ENCODE measurements at places on chromosomes 11 and 22.

DNA sequence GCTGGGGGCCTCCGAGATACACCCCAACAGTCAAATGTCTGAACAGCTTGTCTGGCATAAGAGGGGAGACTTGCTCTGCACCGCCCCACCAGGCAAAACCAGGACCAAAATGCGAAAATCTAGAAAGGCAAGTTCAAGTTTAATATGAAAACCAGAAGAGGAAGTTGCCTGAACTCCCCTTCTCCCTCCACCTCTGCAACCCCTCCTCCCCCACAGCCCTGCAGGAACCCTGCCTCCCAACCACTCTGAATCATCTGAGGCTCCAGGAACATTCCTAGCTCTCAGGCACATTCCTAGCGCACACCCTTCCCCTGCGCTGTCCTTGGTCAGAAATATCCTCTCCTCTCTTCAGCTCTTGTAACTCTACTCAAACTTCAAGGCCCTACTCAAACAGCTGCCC is 36.7 kb downstream of the ISX start:
- no peak for DNase-seq

- DNase-seq: no peak
Observed at GRCh38 chr11:70077411-70078094, 564 bp upstream of the ANO1 start.

DNA sequence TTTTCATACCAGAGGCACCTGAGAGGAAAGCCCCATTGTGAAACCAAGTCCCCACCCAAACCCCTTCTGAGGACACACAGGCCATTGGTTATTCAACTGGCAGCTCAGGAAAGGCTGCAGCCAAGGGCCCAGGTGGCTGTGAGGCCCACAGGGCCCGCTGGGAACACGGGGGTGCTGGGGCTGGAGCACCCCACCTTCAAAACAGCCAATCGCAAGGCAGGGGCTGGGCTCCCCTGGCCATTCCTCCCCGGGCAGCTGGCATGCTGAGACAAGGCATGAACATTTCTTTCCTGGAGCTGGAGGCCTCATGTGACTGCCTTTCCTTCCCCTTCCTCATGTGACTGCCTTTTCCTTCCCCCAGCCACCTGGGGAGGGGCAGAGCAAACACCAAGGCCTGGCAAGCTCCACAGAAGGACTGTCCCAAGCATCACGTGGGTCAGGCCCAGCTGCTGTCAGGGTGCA is 76.9 kb downstream of the PIWIL3 start:
- no peak for DNase-seq

- no peak for DNase-seq
Observed at GRCh38 chr11:35419830-35420333, 524 bp upstream of the SLC1A2 start.

- DNase-seq: no peak
Observed at GRCh38 chr11:27699242-27699925, 871 bp downstream of the BDNF start.

GRCh38 chr11:132728026-132728425 is 804.3 kb downstream of the OPCML start:
- no peak for DNase-seq

DNA sequence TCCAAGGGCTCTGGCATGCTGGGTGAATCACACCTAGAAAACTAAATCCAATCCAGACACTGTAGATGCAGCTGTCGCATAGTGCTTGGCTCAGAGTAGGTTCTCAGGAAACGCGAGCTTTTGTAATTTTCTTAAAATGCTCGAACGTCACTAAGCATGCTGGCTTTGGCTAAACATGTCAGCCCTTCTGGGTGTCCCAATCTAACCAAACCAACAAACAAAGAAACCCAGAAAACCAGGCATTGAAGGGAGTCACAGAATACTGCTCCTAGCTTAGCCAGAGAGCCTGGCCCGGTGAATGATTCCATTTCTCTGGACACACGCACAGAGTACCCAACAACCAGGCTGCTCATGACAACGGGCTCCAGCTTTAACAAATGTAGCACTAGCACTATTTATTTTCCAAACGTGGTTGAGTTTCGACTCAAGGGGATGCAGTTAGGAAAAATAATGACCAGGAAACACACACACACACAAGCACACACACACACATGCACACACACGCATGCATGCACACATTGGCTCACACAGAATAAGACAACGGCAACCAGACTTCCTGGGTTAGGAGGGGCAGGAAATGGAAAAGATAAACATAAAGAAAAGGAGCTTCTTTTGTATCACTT is 492.6 kb downstream of the MIAT start:
- no peak for DNase-seq

DNA sequence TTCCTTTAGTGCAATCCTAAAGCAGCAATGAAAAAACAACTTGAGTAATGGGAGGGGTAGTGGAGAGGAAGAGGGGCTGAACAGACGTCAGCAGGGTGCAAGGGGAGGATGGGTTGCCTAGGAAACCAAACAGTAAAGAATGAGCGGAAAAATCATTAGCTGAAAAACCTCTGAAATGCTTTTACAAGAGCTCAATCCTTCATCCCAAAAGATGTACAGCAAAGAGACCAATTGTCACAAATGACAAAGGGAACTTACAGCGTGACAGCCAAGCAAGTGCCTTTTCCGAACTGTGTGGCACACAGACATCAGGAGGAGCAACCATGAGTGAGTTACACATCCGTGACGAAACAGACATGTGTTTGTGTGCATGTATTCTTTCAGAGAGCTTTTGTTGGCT is 104.6 kb downstream of the SIK3 start:
- no peak for DNase-seq

- DNase-seq: no peak
Observed at GRCh38 chr11:63939397-63939891, 642 bp downstream of the NAA40 start.

GRCh38 chr11:61115498-61116224 is 13.4 kb downstream of the CD5 start:
- no peak for DNase-seq

DNA sequence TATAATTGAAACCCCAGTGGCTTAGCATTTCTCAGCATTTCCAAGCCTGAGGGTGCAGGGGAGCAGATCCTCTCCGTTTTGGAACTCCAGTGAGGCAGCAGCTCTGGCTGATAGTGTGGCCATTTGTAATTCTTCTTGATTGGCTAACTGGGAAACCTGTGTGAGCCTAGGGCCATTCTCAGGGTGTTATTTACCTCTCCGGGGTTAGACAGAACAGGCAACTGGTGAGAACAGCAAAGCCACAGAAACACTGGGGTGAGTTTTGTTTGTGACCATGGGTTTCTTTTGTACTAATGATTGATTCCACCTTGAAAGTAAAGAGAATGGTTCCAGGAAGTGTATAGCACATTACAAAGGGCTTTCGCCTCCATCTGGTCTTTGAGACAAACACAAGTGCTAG is 2.4 kb upstream of the OR4X2 start:
- no peak for DNase-seq

- DNase-seq: no peak
Observed at GRCh38 chr11:128727320-128727719, 33.4 kb downstream of the FLI1 start.

- no peak for DNase-seq
Observed at GRCh38 chr22:34294986-34295385, 374.7 kb upstream of the LARGE1 start.

GRCh38 chr22:49900441-49901230 is 17.6 kb downstream of the ALG12 start:
- DNase-seq: no peak

DNA sequence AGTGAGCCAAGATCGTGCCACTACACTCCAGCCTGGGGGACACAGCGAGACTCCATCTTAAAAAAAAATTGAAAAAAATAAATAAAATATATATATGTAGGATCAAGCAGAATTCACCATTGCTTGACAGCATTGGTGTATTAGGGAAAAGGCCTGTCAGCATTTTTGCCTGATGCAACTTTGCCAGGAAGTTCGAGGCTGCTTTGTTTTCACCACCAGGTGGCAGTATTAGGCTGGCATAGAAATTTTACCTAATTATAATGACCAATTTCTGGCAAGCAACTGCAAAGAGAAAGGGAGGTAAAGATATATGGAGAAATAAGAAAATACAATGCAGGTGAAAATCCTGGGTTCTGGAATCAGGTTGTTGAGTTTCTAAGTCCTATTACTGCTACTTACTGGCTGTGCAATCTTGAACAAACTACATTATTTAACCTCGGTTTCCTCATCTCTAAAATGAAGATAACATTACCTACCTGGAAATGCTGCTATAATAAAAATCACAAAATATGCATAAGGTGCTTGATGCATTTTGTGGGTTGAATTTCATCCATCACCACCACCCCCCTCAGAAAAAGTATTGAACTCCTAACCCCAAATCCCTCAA is 24.7 kb downstream of the LAYN start:
- peak; percentile 38 for DNase-seq

DNA sequence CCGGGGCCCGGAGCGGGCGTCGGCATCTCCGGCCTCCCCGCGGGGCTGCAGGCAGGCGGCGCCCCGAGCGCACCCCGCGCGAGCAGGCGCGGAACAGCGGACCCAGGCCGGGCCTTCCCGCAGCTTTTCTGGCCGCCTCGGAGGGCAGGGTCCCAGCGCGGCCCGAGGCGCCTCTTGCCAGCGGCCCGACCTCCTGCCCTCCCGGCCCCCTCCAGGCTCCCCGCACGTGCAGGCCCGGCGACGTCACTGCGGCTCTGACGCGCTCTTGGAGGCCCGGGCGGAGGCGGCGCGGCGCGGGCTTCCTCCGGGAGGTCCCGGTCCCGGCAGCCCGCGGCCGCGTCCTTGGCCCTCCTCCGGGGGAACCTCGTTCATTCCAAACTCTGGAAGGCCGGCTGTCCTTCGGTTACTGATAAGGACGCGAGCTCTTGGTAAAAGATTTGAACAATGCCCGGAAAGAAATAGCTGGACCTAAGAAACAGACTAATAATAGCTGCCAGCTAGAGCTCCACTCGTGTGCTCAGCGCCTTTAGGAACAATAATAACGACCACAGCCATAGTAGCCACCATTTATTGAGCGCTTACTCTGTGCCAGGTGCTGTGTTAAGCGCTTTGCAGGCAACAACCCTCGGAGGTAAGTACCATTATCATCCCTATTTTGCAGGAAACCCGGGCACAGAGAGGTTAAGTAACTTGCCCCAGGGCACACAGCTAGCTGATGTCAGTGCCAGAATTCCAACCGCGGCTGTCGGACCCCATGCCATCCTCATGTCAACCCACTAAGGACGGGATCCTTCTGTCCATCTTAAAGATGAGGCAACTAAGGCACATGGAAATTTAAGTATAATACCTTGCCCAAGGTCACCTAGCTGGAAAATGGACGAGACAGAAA is 39.1 kb upstream of the CREB3L1 start:
- peak; percentile 68 for DNase-seq

GRCh38 chr22:44698531-44699421 is 3.2 kb upstream of the PRR5 start:
- DNase-seq: no peak

DNA sequence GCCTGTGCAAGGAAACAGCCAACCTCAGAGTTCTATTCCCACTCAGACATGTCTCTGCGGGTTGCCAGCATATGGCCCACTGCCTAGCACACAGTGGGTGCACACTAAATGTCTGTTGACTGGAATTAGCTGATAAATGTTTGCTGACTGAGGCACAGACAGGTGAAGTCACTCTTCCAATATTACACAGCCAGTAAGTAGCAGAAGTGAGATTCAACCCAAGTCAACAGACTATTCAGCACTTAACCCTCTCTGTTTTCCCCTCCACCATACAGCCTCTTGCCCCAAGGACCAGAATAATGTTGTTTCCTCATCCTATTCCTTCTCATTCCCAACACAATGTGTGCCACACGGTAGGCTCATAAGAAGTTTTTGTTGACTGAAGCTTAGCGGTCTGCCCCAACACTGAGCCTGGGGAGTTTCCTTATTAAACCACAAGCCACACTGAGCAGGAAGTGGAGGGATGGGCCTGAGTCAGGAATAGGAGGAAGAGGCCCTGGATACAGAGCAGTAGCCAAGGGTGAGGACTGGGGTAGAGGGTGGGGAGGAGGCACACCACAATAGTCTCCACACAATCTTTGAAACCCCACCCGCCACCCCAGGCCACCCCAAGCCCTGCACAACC is 15.7 kb upstream of the IL10RA start:
- no peak for DNase-seq

DNA sequence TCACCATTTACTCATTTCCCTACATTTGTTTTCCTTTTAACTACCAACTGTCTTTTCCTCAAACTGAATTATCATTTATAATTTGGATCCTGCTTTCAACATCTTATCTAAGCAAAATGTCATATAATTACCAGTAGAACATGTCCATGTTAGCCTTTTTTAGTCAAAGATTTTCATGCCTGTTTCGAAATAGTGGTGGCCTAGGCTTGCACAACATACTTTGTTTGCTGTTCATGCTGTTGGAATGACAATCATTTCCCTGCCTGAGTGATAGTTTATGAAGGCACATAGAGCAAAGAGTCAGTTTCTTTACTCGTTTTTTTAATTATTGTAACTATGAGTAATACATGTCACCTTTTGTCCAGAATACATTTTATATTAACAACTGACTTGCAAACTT is 144.3 kb upstream of the ANO3 start:
- no peak for DNase-seq

DNA sequence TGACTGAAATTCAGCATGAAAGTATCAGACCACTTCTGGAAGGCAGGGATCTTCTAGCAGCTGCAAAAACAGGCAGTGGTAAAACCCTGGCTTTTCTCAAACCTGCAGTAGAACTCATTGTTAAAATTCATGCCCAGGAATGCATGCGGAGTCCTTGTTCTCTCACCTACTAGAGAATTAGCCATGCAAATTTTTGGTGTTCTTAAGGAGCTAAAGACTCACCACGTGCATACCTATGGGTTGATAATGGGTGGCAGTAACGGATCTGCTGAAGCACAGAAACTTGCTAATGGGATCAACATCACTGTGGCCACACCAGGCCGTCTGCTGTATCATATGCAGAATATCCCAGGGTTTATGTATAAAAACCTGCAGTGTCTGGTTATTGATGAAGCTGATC is 19.1 kb downstream of the ZBTB44 start:
- no peak for DNase-seq

DNA sequence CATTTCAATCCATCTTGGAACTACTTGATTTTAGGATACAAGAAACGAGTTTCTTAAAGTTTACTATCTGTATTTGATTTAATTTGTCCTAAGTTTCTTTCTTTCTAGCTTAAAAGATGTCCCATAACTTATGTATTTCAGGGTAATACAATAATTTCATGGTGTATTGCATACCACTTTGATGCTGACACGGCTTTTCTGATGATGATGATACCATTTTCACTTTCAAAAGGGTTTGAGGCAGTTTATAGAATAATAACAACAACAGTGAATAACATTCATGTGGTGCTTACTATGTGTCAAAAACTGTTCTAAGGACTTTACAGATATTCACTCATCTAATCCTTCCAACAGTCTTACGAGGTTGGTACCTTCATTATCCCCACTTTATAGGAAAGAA is 33.2 kb upstream of the POU2AF1 start:
- no peak for DNase-seq

GRCh38 chr11:1232021-1232882 is 9.4 kb downstream of the MUC5B start:
- DNase-seq: no peak

- DNase-seq: no peak
Observed at GRCh38 chr22:47032091-47032943, 269.9 kb downstream of the TBC1D22A start.

DNA sequence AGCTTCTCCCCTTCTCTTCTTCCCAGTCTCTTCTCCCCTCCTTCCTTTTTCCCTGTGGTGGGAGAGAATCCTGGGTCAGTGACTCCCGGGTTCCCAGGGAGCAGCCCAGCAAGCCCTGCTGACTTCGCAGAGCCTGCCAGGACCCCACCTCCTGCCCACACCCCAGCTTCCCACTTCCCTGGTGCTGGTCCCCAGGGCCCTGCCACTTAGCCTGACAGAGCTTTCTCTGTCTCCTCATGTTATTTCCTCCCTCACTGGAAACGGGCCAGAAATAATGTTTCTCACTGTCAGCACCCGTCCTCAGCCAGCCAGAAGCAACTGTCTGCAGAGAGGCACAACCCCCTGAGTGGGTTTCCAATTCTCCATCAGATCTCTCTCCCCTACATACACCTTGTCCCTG is 27.1 kb downstream of the C11orf96 start:
- no peak for DNase-seq

All from activated T-cell treated with anti-CD3 and anti-CD28 coated beads for 48 hours (primary cell).